ENCODE measurements at places on chromosomes 1 and 21.
A peak's percentile ranks its signal among the peaks of the same experiment; 100 is the strongest.

- no peak for DNase-seq
These were observed 23.5 kb downstream of the TOR3A start for GRCh38 chr1:179105393-179105792.

DNA sequence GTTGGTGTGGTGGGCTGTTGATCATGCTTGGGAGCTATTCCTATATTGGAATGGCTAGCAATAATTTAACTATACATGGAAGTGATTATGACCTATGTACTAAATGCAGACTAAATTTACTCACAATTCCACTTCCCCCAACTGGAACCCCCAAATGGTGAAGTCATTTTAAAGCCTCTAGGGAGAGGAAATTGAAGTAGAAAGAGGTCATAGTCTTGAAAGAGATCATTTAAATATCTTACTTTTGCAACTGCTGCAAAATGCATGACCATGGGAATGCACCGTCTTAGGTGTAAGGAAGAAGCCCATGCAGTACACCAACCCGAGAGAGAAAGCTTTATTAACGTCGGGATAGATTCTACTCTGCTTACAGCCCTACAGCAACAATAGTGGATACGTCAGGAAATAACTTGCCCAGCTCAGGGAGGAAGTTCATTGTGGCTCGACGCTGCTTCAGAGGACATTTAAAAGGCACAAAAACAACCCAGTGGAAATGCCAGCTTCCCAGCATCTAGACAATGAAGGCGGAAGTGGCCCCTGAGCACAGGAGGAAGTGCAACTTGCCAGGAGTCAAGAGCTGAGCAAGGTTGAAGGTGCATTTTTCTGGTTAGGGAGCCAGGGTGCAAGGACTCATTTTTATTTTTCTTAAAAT is 26.5 kb downstream of the CYYR1 start:
- no peak for DNase-seq

DNA sequence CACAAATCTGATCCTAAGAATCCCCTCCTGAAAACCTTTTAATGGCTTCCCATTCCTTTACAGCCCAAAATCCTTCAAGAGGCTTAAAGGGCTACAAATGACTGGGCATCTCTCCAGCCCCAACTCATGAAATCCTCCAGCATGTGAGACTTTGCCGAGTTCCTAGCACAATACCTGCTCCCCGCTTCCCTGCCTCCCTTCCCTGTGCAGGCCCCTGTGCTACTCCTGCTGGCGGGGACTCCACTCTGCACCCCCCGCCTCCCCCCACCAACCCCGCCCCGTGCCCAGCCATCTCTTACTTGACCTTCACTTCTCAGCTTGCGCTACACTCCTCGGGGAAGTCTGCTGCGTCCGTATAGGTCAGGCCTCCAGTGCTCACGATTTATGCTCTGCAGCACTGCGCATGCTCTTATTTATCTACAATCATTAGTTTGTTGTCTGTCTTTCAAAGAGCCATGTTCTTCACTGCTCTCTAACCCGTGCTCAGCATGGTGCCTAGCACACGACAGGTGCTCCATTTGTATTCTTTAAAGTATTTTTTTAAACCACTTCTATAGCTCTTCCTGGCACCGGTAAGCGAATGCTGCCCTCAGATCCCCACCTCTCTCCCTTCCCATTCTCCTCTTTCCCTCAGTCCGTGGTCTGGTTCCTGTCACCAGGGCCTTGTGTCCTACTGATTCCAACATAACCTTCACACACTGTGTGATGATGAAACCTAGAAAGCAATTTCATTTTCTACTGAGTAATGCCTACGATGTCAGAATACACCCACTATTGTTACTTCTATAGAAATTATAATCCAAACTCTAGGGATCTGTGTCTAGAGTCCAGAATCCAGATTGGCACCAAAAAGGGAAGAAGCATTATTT is 37.5 kb upstream of the PLA2G2C start:
- no peak for DNase-seq

- DNase-seq = no peak
These were observed 5.0 kb downstream of the C1orf226 start for GRCh38 chr1:162386292-162387225.

GRCh38 chr1:84972377-84972987 is 24.4 kb downstream of the MCOLN2 start:
- DNase-seq = no peak

GRCh38 chr1:246742396-246742795 is 18.2 kb downstream of the SCCPDH start:
- DNase-seq = no peak

DNA sequence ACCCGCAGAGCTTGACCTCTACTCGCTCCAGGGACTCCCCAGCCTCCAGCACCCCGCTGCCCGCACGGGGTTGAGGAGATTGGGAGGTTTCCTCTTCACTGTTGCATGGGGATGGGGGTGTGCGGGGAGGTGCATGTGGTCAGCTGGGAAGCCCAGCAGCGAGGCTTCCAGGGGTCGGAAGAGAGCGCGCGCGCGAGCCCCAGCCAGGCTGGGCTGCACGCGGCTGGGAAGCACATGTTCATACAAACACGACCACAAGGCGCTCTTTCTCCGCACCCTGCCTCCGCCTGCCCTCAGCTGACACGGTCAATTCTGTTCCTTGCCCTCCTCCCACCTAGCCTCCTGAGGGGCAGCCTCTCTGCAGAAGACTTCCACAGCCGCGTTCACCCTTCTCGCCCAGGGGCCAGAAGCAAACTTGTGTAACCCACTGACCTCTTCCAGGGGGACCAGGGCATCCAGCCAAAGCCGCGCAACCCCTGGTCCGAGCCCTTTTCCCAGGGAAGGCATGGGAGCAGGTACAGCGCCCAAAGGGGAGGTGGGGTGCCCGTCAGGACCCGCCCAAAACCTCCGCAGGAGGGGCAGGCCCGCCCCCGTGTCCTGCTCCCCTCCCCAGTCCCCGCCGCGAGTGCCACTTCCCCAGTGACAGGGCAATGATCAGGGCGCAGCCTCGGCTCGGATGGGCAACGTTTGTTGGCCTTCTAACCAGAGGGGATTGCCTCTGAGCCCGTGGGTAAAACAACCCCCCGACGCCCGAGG is 1.3 kb downstream of the COL24A1 start:
- no peak for DNase-seq

GRCh38 chr1:92870591-92870990 is 38.8 kb downstream of the RPL5 start:
- DNase-seq = no peak

- DNase-seq = peak; percentile 49
These were observed 13.6 kb downstream of the THAP3 start for GRCh38 chr1:6638226-6638625.

All from AG04450 (cell line).